NCI-H1092 treated with DMSO at 0.1 percent for 48 hours (cell line): ENCODE measurements at places on chromosomes 7 and 10.

- no peak for DNase-seq
These were observed 42.5 kb upstream of the LCOR start for GRCh38 chr10:96789571-96790108.

DNA sequence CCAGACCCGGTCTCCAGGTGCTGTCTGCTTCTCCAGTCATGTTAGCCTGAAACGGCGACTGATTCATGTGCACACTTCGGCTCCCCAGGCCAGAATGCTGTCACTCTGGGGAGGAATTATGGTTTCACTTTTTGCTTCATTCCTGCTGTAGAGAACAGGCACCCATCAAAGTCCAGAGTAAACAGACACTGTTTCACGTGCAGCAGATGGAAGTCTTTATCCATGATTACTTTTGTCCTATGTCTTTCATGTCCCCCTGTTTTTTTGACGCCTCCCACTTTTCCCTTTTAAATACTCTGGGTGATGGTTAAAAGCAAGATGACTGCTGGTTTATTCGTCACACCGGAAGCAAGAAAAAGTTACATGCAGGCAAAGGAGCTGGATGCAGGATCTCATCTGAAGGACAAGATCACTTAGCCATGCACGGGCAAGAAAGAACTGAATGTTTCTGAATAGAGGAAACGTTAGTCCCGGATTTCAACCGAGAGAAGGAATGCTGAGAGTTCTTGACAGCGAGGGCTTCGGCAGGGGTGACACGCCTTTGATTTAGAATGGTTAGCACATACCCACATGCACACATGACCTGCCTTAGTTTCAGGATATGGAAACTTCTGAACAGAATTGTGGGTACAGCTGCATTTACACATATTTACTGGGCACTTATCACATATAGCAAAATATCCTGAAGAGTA, 250.0 kb upstream of the KLF6 start:
- DNase-seq = no peak

DNA sequence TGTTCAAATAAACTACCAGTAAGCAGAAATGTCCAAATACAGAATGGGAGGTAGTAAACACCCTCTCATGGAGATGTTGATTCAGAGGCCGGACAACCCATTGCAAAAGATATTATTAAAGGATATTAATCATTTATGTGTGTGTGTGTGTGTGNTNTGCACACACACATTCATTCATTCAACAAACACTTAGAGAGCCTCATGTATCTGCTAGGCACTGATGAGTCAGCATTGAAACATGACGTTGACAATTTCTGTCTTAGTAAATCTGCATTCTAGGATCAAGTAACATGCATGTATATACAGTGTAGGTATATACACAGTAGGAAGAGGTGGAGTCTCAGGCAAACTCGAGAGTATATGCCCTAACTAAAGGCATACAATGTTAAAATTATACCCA, 187.0 kb downstream of the ZNF365 start:
- DNase-seq = no peak

- DNase-seq = peak; percentile 30
These were observed 46.3 kb downstream of the MTPN start for GRCh38 chr7:135930565-135931461.

- no peak for DNase-seq
These were observed 131.6 kb upstream of the TMEM72 start for GRCh38 chr10:44779511-44779910.

DNA sequence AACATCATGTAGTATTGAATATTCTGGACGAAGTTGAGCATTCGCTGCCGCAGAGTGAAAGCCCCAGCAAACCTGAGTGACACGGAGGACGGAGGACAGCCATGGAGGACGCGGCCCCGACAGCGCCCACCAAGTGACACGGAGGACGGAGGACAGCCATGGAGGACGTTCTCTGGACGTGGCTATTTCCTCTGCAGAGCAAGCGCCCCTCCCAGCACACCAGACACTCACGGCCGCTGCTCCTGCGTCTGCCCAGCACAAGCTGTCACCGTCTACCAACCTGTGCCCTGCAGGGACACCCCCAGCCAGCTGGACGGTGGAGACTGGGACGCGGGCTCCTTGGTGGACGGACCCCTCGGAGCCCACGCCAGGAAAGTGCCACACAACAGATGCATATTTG, 7.3 kb upstream of the ADAM8 start:
- DNase-seq = no peak

- peak; percentile 24 for DNase-seq
These were observed 9.5 kb upstream of the TSGA13 start for GRCh38 chr7:130695840-130696239.

- no peak for DNase-seq
These were observed 266.4 kb downstream of the PTPRN2 start for GRCh38 chr7:158321056-158321700.

DNA sequence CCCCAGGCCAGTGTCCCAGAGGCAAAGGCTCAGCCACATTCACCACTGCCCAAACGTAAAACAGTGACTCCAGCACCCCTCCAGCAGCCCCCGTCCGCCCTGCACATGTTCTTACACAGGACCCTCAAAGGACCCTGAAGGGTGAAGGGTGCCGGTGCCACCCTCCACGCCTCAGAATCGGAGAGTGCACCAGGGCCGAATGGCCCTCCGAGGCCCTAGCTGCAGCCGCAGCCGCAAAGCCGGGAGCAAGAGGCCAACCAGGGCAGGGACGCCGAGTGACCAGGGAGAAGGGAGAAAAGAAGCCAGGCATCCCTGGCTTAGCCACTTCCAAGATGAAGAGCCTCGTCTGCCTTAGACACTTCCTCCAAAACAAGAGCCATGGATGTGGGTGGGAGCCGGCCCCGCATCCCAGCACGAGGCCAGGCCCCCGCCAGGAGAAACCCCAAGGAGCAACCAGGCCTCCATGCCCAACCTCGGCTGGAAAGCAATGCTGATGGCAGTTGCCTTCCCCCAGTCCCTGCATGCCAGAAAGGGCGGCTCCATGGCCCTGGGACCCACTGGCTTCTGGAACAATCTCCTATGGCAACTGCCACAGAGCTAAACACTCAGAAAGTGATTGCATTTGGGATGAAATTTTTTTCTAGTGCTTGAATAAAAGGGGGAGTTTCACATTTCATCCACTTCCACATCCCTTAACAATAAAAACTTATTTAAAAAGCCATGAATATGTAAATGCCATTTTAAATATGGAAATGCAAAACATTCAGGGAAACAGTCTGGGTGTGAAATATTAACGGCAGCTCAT, 92.3 kb downstream of the MAD1L1 start:
- no peak for DNase-seq

DNA sequence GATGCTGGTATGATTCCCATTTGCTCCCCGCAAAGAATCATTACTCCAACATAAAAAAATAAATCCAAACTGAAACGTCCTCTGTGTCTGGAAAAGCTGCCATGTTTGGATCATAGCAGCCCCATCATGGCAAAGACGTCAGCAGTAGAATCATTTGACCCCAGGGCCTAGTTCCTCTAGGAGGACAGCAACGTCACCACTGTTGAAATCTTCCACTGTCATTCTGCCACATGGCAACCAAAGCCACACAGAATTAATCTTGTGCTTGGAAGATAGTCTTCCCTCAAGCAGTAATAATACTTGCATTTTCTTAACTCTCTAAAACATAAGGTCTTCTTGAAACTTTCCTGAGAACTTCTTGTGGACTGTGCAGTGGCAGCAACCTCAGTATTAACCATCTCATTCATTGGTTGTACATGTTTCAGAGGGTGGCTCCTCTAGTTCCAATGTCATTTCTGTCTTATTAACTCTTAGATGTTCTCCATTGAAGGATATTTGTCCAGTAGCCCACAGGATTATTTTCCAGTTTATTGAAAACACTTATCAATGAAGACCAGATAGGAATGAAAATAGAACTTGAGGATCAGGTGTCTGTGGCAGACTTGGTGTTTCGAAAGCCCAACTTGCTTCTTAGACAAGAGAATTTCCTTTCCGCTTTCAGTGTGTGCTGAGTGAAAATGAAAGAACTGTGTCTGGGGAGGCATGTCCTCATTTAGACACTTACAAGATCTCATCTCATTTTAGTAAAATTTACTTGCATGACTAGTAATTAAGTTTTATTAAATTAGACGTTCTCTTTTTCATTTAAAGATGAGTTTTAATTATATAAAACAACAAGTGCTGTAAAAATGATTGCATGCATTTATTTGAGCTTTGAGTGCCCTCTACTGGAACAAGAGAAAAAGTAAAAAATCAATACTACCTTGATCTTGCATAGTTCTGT, 28.9 kb upstream of the INHBA start:
- DNase-seq = no peak

DNA sequence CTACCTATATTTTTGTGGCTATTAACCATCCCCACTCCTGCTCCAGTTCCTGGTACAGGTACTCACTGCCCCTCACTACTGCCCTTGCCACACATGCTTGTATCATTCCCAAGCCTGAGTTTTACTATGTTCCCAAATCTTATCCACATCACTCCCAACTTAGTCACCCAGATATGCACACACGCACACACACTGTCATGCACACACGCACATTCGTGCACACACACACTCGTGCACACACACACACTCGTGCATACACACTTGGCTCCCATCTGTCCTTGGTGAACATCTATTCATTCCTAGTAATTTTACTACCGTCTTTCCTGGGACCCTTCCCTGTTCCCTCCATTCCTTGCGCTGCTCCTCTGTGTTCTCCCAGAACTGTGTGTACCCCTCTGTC, 287.2 kb upstream of the RNF32 start:
- no peak for DNase-seq

- DNase-seq = no peak
These were observed 208.4 kb upstream of the LRRTM3 start for GRCh38 chr10:66717231-66717981.

DNA sequence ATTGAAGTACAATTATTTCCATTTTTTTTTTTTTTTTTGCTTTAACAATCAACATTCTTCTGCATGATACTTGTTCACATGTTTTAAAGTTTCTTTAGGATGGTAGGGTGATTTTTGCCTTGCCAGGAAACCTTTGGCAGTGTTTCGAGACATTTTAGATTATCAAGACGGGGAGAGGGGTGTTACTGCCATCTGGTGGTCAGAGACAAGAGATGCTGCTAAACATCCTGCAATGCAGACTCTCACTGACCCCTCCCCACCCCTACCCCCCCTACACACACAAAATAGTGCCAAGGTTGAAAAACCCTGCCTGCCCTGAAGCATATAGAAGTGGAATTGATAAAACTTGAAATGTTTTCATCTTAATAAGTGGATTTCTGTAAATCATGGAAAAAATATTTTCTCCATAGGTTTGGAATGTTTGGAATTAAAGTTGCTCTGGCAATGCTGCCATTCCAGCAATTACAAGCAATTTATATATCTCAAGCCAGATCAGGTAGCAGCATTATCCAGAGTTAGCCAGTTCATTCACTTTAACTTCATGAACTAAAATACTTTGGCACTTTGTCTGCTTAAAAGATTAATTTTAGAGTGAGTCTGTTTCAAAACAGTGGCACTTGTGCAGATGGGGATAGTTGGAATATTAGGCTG, 62.1 kb downstream of the SDHAF3 start:
- DNase-seq = peak; percentile 47

GRCh38 chr10:125992254-125992653, 95.9 kb downstream of the FANK1 start:
- no peak for DNase-seq

- no peak for DNase-seq
These were observed 15.5 kb upstream of the PTPRN2 start for GRCh38 chr7:158602905-158603772.

DNA sequence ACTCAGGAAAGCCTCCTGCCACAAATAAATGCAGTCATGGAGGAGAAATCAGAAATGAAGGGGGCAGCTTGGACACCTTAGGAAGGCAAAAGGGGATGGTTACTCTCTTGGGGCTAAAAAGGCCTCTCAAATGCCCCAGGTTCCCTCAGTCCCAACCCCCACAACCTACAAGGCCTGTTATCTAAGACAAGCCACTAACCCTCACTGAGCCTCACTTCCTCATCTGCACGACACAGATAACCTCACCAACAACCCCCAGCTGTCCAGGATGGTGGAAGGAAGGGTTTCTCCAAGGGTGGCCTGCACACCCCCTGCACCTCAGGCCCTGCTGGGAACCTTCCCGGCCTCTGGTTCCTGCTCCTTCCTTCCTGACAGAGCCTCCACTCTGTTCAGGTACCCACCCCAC, 29.2 kb downstream of the SORBS1 start:
- DNase-seq = no peak

DNA sequence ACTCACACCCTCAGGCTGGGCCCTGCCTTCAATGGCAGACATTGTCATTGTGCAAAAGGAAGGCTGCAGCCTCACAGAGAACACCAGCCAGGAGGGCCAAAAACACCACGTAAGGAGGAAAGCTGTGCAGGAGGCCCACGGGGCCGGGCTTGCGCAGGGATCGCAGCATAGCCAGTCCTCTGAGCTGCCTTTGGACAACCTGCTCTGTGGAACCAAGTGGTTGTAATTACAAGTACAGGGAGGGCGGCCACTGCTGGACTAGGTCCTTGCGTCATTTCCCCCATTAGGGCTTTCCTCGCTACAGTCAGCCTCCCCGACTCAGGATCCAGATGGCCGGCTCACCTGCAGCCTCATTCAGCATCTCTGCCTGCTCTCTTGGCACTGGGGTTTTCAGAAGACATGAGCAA, 66.9 kb downstream of the FAM53B start:
- no peak for DNase-seq

DNA sequence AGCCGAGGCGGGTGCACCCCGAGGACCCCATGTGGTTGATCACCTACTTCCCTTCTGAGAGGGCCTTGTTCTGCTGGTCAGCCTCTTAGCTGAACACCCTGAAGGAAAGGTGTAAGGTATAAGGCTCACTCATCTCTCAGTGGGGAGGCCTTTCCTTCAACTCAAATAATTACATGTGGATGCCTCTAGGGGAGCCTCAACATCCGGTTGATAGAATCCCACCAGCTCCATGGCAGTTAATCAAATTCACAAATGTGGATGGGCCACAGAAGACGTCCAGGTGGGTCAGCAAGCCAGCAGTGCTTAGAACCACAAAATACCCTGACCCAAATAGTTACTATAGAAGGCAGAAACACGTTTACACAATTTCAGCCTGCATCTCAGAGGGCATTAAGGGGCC, 37.7 kb upstream of the ZNF32 start:
- no peak for DNase-seq

- no peak for DNase-seq
These were observed 58.7 kb downstream of the OSBPL3 start for GRCh38 chr7:24921362-24921679.

GRCh38 chr10:87511526-87511925, 6.8 kb downstream of the MINPP1 start:
- no peak for DNase-seq

DNA sequence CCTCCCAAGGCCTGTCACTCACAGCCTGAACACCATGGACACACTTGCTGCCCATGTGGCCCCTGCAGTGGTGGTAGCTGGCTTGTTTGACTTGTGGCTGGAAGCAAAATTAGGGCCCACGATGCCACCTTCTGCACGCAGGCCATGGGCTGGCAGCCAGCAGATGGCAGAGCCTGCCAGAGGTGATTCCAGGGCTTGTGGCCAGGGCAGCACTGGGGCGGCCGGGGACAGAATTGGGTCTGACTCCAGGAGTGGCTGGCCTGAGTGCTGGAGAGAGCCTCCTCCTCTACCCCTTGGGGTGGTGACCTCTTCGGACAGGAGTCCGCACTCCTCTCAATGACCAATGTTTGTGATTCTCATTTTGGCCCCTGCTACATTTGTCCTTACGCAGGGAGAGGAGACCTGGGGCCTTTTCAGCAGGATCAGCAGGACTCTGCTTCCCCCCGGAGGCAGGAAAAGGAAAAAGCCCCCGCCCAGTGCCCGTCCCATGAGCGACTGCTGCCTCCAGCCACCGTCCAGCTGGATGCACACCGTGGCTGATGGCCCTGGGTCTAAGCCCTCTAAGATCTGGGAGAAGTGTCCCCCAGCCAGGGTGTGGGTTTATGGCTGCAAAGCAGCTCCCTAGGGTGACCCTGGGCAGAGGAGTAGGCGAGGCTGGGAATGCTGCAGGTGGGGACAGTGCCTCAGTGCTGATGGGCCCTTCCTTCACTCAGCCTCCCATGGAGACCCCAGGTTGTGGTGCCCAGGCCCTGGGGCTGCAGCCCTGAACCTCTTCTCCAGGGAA, 26.5 kb downstream of the DNAJB12 start:
- DNase-seq = peak; percentile 55
